ENCODE measurements at places on chromosomes 4 and X.

DNA sequence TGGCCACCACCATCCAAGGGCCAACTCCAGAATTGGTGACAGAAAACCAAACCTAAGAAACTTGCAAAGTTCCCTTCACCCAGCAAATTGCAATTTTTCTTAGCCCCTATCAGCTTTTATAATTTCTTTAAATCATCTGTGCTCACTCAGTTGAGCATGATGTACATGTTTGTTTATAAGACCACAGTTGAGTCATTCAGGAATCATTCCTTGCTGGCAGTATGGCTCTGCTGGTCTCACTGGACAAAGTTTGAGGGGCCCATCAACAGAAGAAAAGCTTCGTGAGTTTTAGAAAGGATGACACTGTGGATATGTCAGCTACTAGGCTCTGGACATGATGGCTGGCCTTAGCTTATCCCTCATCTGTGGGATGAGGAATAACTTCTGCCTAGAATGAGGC, 4.0 kb downstream of the TRPC5 start:
- no peak for DNase-seq

DNA sequence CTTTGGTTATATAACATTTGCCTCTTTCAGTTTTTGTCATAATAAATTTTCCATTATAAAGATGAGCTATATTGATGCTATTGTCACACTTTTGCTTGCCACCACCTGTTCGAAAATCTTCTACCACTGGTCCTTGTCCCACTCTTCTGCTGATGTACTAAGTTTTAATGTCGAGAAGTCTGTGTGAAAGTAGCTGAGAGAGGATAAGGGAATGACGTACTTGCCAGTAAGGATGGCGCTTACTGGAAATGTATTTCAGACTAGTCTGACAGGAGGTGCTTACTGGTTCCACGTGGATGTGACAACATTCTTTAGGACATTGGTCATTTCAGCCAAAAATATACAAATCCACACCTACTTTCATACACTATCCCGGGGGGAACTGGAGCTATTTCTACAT, 132.7 kb upstream of the NR3C2 start:
- no peak for DNase-seq

GRCh38 chr4:84574069-84574720, 8.7 kb upstream of the CDS1 start:
- no peak for DNase-seq

DNA sequence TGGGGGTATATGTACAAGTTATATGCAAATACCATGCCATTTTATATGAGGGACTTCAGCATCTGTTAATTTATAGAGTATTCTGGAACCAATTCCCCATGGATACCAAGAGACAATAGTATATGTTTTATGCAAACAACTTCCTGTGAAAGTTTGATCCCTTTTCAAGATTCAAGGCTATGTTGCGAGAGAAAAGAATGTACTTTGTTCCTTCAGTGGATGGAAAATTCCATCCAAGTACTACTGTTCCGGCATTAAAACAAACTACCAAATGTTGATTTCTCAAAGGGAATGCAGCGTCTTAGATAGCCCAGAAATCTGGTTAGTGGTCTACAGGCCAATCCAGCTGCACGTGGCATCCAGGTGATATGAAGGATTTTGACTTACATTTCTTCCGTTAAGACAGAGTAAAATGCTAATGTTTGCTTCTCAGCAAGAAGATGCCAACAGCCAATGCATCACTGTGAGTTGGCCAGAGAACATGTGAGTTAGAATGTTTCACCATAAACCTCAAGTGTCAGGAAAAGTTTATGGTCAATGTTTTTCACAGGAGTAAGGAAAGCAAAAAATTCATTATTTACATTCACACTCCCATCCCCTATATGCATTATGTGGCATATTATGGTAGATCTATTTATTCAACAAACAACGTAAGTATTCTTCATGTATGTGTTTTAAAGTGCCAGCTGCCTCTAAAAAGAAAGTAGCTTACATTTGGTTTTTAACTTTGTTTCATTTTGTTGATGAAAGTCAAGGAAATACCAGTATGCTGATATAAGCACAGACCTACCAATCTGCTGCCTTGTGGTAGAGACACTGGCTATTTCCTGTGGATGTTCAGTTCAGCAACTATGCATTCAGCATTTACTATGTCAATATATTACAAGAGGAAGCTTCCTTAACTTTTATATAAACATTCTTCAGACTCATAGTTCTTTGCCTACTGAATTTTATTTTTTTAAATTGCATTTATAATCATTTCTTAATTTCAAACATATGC, 44.4 kb downstream of the METTL14 start:
- no peak for DNase-seq

DNA sequence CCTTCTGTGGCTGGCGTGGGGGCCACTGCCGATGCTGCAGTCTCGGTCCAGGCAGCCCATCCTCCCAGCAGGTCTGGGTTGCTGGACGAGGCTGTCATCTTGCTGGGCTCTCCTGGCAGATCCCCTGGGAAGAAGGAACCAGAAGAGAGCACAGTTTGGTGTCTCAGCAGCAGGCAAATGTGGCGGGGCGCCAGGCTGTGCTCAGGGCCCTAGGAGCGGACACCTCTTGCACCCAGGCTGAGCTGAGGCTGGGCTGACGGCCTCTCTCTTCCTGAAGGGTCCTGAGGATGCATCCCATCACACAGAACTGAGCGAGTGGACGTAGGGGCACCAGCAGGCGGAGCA, 39.2 kb upstream of the CPLX1 start:
- DNase-seq, result no peak

GRCh38 chrX:142312591-142312990, 107.5 kb upstream of the MAGEC2 start:
- no peak for DNase-seq

- no peak for DNase-seq
Observed at GRCh38 chr4:153013202-153013977, 77.3 kb downstream of the FHDC1 start.

DNA sequence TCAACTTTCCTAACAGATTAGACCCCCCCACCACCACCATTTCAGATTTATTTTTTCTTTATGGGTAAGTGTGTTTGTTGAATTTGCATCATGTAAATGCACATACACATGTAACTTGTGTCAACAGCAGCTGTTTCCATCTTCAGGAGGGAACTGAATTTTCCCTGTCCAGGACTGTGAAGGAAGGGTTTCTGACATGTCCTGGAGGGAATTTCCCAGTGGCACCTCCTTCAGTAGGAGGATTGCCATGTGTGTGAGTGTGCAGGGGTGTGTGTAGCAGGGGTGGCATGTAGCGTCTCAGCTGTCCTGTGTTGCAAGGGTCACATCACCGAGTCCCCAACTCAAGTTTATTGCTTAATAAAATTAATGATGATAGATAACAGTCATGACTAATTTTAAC, 19.7 kb downstream of the HERC6 start:
- no peak for DNase-seq

GRCh38 chrX:31165241-31166035, 93.6 kb upstream of the FTHL17 start:
- DNase-seq, result no peak

DNA sequence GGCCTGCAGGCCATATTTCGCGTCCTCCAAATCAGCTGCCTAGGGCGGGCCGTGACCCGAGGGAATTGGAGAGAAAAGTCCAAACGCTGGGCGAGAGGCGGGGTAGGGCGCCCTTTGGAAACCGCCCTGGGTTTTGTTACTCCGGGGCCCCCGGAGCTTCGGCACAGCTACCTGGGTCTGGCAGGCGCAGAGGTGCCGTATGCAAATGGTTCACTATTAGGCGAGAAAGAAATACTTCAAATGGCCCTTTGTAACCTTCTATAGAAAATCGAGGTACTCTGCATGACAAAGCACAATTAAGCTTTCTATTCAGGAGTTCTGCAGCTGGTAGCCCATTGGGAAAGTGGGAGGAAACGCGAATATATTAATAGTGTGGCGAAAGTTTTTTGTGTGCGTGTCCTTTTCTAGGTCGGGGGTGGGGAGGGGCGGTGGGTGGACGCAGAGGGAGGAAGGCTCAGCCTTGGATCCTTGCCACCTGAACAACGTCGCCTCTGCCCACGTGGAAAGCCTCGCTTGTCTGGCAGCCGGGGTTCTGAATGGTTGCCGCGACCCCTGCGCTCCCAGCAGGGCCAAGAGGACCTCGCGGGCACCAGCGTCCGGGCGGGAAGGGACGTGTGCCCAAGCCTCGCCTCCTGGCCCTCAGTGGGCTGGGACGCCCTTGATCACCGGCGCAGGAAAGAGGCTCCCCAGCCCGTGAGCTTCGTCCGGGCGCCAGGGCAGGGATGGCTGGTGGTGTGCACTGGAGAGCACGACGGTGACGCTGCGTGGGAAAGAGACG, 9.5 kb downstream of the GSX2 start:
- DNase-seq, result no peak

DNA sequence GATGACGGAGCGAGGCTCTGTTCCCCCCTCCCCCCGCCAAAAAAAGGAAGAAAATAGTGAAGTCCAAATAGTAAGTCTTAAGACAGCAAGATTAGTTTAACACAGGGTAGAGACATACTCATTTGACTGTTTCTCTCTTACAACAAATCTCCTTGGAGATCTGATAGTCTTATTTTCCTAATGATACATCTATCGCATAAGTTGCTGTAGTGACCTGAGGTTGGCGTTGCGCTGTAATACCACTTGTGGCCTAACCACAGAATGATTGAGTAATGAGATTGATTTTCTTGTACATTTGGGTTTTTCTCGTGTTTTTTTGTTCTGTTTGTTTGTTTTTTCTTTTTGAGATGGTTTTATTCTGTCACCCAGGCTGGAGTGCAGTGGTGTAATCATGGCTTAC, 27.2 kb downstream of the OCIAD1 start:
- no peak for DNase-seq

GRCh38 chr4:108255203-108255747, 86.5 kb upstream of the LEF1 start:
- no peak for DNase-seq

GRCh38 chr4:19592391-19592790, 659.3 kb upstream of the SLIT2 start:
- no peak for DNase-seq

DNA sequence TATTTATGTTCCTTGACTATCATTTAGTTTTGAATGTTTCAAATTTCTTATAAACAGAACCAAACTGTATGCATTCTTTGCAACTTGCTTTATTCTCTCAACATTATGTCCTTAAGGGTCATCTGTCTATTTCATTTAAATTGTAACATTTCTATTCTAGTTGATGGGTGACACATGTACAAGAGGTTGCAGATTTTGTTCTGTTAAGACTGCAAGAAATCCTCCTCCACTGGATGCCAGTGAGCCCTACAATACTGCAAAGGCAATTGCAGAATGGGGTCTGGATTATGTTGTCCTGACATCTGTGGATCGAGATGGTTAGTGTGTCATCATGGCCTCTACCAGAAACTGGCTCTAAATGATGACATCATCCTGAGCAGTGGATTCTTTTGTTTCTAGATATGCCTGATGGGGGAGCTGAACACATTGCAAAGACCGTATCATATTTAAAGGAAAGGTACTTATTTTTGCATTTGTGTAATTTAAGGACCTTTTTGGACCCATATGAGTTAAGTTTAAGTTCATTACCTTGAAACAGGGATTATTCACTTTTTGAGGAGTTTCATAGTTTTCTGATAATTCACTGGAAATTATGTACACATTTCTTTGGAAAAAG, 6.1 kb downstream of the LIAS start:
- no peak for DNase-seq

GRCh38 chrX:32041181-32041580, 969.3 kb upstream of the FTHL17 start:
- no peak for DNase-seq

DNA sequence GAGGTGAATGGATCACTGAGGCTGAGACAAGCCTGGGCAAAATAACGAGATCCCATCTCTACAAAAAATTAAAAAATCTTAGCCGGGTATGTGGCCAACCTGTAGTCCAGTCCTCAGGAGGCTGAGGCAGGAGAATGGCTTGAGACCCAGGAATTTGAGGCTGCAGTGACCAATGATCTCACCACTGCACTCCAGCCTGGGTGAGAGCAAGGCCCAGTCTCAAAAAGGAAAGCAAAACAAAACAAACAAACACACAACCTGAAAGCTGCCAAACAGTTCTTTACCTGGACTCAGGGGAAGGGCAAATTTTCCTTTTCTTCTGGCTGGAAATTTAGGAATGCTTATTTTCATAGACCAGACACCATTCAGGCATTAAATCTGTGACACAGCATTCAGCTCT, 163.1 kb upstream of the FAT1 start:
- no peak for DNase-seq

DNA sequence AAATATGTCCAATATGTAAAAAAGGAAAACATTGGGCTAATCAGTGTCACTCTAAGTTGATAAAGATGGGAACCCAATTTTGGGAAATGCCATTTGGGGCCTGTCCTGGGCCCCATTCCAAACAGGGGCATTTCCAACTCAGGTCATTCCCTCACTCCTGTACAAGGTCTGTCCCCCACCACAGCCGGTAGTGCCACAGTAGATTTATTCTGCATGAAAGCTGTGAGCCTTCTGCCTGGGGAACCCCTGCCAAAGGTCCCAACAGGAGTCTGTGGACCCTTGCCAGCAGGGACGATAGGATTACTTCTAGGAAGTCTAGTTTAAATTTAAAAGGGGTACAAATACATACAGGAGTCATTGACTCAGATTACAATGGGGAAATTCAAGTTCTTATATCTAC, 317.6 kb upstream of the GNPDA2 start:
- DNase-seq, result no peak

DNA sequence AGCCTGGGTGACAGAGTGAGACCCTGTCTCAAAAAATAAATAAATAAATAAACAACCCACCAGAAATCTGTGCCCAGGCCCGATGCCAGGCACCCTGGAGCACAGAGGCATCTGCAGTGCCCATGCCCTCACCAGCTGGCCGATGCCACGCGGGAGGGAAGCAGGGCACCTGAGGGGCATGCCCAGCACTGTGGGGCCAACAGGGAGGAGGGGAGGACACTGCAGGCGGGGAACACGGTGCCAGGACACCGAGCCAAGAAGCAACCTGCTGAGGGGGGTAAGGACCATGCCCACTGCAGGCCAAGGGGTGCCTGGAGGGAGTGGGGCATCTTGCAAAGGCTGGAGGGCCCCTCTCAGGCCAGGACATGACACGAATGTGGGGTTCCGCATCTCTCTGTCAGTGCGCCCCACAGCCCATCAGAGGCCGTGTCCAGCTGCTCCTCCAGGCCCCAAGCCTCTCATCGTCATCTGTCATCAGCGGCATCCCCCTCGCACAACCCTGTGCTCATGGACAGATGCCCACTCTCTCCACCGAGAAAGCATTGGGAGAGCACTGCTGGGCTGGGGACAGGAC, 13.3 kb upstream of the DUSP9 start:
- no peak for DNase-seq

DNA sequence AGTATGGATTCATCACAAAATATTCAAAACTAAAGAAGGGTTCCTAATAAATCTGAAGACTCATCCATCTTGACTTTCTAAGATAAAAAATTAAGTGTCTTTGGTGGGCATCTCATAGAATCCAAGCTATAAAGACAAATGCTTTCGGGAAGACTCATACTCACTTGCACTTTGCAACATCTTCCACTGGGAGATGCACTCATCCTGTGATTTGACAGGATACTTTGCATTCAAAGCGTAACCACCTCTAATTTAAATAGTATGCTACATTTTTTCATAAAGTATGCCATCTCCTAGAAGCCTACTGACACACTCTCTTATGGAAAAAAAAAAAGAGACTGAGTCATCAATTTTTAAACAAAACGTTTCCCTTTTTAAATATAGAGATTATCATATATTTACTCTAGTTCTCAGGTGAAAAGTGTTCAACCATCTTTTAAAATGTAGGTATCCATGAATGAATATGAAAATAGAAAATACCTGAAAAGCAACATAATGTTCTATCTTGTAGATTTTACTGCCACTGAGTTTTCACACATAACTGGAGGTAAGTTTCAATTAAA, 119.6 kb downstream of the KLHL13 start:
- DNase-seq, result no peak

Measured in activated T-cell treated with anti-CD3 and anti-CD28 coated beads for 4 hours (primary cell).